ENCODE measurements at places on chromosomes 2 and 18. TPM values are rescaled to one million over a fixed set of nuclear protein-coding genes. Genes with fewer than 3 reads are reported as not detected.
A peak's percentile ranks its signal among the peaks of the same experiment; 100 is the strongest.

CCDC121 gene
- total RNA-seq: 3.6 TPM

GRCh38 chr2:218557941-218558340, 10.2 kb downstream of the USP37 start:
- H3K27ac ChIP-seq: no peak overlapping the region
- H3K27me3 ChIP-seq: no peaks in the 10 kb centered on the region
- H3K36me3 ChIP-seq: no peaks in the 10 kb centered on the region
- no peaks in the 10 kb centered on the region for H3K4me1 ChIP-seq

DNA sequence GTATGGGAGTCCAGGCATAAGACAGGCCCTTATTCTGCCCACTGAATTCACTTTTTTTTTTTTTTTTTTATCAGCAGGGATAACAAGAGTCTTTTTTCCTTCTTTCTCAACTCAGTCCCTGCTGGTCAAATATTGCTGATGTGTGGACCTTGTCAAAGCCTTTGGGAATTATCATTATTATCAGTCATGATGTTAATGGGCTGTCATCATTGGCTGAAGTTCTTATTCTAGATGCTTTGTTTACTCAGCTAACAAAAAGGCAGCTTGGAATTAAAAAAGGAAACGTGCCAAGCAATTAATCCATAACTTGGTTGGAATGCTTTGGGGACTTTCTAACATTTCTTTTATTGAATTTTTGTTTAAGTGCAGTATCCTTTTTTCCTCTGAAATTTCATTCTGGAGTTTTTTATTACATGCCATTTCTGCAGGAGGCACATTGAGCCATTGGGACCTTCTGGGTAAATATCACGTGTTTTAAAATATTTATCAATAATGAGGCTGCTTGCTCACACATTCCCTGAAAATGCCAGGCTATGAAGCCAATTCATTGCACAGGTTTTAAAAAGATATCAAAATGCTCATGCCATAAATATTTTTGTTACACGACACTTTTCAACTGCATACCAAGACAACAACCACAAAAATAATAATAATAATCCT, 246.3 kb downstream of the TXNL1 start:
- H3K4me1 ChIP-seq: no peaks in the 10 kb centered on the region
- no peaks in the 10 kb centered on the region for H3K36me3 ChIP-seq
- no peak overlapping the region for H3K4me3 ChIP-seq

GRCh38 chr2:235091983-235092382, 140.2 kb downstream of the SH3BP4 start:
- H3K27me3 ChIP-seq: no peaks in the 10 kb centered on the region
- H3K27ac ChIP-seq: no peak overlapping the region
- DNase-seq: no peak
- H3K36me3 ChIP-seq: no peaks in the 10 kb centered on the region
- H3K4me1 ChIP-seq: no peaks in the 10 kb centered on the region

DNA sequence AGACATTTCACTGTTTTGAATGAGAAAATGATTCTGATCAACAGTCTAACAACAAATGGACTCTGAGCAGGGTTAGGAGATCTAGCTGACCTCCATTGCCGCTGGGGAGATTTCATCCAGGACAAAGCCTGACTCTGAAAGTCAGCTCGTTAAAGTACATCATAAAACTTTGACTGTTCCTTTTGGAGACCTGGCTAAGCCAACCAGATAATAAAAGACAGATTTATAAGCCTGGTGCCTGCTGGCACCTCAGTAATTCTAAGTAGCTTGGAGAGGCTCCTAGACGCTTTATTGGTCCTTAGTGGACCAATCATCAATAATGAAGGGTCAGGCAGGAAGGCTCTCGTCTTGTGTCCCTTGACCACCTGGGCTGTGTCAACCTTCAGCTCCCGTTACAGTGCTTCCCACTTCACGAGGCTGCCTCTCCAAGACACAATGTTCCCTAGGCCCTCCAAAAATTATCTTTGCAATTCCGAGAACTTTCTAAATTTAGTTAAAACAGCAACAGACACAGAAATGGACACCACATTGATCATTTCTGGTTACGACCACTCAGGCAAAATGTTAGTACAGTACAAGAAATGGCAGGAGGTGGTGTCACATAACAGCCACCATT, 47.9 kb upstream of the PMAIP1 start:
- H3K27me3 ChIP-seq: no peaks in the 10 kb centered on the region
- H3K27ac ChIP-seq: no peak overlapping the region
- H3K36me3 ChIP-seq: no peaks in the 10 kb centered on the region
- no peaks in the 10 kb centered on the region for H3K4me1 ChIP-seq

- H3K36me3 ChIP-seq: no peaks in the 10 kb centered on the region
- no peaks in the 10 kb centered on the region for H3K27me3 ChIP-seq
- H3K4me1 ChIP-seq: no peaks in the 10 kb centered on the region
- H3K27ac ChIP-seq: no peak overlapping the region
Measured at GRCh38 chr2:3659447-3660432, 1.7 kb downstream of the ALLC start.

- DNase-seq: no peak
- no peaks in the 10 kb centered on the region for H3K4me1 ChIP-seq
- no peaks in the 10 kb centered on the region for H3K36me3 ChIP-seq
- H3K27me3 ChIP-seq: no peaks in the 10 kb centered on the region
Measured at GRCh38 chr2:71928734-71929481, 218.8 kb downstream of the CYP26B1 start.

GRCh38 chr2:19753314-19753713, 148.5 kb downstream of the TTC32 start:
- H3K27me3 ChIP-seq: no peaks in the 10 kb centered on the region
- no peak overlapping the region for H3K27ac ChIP-seq
- H3K4me1 ChIP-seq: peaks cover 2% of the 10 kb centered on the region
- no peak for DNase-seq

STRN gene
- total RNA-seq: 31.8 TPM

GRCh38 chr18:60372596-60372995, at the start of gene MC4R:
TSS of gene MC4R (minus strand) at chr18:60372775. CDS start at chr18:60372349, 426 bp downstream.
- no peak within 1 kb of the TSS for H3K4me3 ChIP-seq
- no peaks in the 10 kb centered on the region for H3K36me3 ChIP-seq
- no peak for DNase-seq
- no peaks in the 10 kb centered on the region for H3K4me1 ChIP-seq
- H3K27me3 ChIP-seq: no peaks in the 10 kb centered on the region

DNA sequence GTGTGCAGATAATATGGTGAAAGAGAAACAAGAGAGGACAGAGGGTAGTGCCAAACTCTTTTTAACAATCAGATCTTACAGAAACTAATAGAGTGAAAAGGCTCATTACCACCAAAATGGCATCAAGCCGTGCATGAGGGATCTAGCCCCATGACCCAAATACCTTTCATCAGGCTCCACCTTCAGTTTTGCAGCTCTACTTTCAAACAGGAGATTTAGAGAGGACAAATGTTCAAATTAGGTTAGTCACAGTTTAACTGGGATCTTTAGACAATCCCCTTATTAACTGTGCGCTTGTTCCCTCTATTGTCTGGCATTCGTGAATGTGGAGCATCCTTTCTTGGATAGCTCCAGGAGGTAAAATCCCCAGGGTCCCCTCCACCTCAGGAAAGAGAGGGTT, 1209.3 kb upstream of the CHAC2 start:
- H3K27me3 ChIP-seq: no peaks in the 10 kb centered on the region
- DNase-seq: no peak
- H3K36me3 ChIP-seq: no peaks in the 10 kb centered on the region

DNA sequence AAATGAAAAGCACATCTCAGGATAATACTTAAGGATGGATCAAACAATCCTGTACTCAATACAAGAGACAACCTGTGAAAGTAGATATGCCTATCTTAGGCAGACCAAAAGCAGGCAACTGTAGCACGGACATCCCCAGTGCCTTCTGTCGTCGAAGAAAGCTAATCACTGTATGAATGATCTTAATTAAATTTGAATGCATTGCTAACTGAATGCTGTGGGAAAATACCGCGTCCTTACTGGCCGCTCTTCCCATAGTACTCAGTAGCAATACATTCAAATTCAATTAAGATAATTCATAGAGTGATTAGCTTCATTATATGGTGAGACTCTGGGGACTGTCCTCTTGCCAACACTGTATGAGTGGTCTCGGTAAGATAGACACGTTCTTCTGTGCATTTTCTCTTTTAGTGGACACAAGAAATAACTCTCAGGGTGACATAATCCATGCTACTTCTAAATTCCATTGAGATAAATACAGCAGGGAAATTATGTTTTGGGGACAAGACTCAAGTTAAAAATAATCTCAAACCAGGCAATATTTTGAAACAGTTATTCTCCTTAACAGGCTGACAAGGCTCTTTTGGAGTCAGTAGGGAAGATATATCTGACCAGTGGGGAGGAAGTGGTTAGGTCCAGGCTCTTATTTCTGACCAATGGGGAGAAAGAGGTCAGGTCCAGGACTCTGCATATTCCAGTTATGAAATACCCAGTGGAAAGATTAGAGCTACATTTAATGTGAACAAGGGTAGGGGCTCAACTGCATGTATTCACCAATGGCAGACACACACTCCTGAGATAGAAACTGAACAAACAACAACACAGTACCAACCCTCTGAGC, 97.3 kb downstream of the DOCK10 start:
- H3K27ac ChIP-seq: peak overlapping the region; percentile 22
- no peak overlapping the region for H3K4me3 ChIP-seq

TMBIM1 gene
- total RNA-seq: 264 TPM

DNA sequence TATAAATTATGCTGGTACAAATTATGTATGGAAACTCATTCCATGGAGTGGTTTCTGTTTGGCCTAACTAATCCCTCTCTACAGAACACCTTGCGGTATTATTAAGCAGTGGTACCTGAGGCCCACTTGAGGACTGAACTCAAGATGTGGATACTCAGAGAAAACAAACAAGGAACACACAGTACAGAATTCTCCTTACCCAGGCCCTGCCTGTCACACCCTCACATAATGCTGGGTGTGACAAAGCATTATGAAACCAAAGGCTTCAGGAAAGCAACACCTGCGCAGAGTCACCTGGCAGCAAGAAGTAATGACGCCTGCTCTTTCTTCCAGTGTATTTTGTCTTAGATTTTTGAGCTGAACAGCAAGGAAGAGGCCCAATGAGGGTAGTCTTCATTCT, 264.7 kb downstream of the PAX3 start:
- H3K4me1 ChIP-seq: no peaks in the 10 kb centered on the region
- H3K27me3 ChIP-seq: peaks cover 2% of the 10 kb centered on the region
- H3K4me3 ChIP-seq: no peak overlapping the region
- DNase-seq: no peak

GRCh38 chr18:76894566-76895346, 72.4 kb downstream of the ZNF236 start:
- no peak overlapping the region for H3K27ac ChIP-seq
- peaks cover 28% of the 10 kb centered on the region for H3K36me3 ChIP-seq
- no peaks in the 10 kb centered on the region for H3K4me1 ChIP-seq
- no peak overlapping the region for H3K4me3 ChIP-seq
